Forelimb muscle (tissue), 1 donor: ENCODE measurements at places on chromosomes 1 and 21.

- DNase-seq, result no peak
These were observed 257.7 kb downstream of the RHOU start for GRCh38 chr1:228992907-228993535.

DNA sequence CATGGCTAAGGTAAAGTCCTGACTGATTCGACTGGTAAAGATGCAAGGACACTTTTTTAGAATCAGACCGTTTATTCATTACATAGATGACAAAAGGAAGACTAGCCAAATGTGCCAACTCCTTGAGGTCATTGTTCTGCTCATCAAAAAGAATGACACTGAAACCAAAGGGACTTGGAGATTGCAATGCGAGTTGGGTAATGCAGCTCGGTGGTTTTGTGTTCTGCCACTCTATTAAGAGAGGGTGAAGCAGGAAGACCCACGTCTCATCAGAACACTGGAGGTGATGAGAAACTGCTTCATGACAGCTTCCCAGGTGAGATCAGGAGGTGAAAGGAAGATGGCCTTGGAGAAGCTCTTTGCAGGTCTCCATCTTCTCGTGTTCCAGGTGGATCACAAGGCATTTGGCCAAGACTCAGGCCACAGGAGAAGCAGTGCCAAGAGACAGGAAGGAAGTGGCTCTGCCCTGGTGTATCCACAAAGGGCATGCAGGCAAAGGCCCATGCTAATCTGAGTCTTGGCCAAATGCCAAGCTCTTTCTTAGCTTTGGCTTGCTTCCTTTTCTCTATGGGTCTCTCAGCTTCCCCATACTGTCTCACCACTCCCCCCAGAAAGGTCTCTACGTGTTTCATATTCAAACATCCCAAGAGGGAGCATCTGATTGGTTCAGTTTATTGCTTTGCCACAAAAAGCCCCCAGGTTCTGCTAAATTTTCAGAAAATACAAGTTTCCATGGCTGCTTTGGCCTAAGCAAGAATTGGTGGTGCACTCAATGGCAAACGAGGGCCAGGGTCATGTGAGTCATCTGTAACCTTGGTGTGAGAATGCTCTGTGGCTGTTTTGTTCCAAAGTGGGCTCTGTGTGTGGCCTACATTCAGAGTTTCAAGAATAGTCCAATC, 5.7 kb upstream of the CCT8 start:
- no peak for DNase-seq

DNA sequence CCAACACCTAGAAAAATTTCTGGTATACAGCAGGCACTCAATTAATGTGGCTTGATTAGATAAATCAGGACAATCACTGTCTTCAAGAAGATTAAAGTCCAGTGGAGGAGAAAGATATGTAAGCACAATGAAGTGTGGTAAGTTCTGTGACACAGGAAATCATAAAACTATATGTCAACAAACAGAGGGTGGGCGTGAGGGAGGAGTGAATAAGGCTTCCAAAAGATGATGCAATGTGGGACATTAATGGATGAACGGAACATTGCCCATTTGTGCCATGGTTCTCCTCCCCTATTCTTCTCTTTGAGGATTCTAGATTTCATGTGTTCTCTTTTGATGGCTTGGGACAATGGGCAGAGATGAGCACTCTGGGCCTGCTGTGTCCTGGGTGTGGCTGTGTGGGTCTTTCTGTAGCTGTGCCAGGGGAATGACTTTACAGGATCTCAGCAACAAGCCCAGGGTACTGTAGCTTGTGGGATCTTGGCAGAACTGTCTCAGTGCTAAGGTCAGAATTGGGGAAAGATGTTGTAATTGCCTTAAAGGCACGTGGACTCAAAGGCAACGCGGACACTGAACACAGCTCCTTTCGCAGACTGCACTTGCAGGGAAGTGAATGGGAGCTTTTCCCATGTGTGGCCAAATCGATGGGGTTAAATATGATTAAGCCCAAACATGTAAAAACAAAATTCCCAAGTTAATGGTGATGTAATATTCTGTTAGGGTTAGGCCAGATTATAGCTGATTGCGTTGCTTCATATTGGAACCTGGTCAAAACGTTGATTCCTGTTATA, 366.9 kb downstream of the TGFB2 start:
- no peak for DNase-seq

GRCh38 chr1:104760017-104760416, 1010.3 kb downstream of the AMY1C start:
- no peak for DNase-seq

GRCh38 chr1:40372658-40373322, 737 bp upstream of the SMAP2 start:
- no peak for DNase-seq

GRCh38 chr1:33328817-33329216, 7.9 kb upstream of the A3GALT2 start:
- DNase-seq, result no peak

- DNase-seq, result no peak
These were observed 407.8 kb downstream of the DUSP10 start for GRCh38 chr1:221334062-221334461.

DNA sequence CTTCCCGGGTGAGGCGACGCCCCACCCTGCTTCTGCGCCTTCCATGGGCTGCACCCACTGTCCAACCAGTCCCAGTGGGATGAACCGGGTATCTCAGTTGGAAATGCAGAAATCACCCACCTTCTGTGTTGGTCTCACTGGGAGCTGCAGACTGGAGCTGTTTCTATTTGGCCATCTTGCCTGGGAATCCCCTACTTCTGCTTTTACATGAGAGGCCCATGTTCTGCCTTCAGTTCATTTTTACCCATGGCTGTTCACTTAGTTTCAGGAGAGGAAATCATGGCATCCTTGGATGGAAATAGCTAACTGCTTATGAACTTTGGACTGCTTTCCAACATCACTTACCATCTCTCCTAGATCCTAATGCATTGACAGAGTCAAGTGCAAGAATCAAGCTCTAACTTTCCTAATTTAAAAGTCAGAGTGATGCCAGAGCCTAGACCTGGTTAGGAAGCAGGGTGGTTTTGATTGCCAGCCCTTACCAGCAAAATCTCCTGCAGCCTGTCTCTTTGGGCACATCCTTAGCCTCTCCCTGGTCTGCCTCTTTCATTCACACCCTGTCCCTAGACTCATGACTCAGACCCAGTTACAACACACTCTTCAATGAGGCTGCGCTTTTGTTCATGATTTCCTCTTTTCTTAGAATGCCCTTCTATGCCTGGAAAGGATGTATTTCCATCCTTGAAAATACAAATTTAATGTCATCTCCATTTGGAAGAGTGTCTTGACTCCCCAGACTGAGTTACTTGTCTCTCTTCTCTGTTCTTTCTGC, 137.2 kb downstream of the KCTD3 start:
- DNase-seq, result no peak

- DNase-seq, result no peak
These were observed 71.9 kb downstream of the DTL start for GRCh38 chr1:212107481-212107880.

GRCh38 chr1:22207511-22208267, 64.8 kb upstream of the WNT4 start:
- DNase-seq, result no peak

DNA sequence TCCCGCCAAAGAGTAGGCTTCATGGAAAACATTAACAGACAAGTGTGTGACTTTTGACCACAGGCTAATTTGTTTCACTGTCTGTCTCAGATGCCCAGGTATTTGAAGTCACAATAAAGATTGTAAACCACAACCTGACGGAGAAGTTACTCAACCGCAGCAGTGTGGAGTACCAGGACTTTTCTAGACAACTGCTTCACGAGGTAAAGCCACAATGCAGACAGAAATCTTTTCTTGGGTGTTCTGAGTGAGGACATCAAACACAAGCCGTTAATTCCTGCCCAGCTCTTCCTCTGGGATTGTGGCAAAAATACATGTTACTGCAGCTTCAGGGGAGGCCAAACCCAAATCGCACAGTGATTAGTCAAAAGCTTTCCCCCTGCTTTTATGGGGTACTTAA, 31.0 kb downstream of the UMODL1 start:
- DNase-seq, result no peak

GRCh38 chr21:39373634-39374033, 24.7 kb upstream of the HMGN1 start:
- no peak for DNase-seq

DNA sequence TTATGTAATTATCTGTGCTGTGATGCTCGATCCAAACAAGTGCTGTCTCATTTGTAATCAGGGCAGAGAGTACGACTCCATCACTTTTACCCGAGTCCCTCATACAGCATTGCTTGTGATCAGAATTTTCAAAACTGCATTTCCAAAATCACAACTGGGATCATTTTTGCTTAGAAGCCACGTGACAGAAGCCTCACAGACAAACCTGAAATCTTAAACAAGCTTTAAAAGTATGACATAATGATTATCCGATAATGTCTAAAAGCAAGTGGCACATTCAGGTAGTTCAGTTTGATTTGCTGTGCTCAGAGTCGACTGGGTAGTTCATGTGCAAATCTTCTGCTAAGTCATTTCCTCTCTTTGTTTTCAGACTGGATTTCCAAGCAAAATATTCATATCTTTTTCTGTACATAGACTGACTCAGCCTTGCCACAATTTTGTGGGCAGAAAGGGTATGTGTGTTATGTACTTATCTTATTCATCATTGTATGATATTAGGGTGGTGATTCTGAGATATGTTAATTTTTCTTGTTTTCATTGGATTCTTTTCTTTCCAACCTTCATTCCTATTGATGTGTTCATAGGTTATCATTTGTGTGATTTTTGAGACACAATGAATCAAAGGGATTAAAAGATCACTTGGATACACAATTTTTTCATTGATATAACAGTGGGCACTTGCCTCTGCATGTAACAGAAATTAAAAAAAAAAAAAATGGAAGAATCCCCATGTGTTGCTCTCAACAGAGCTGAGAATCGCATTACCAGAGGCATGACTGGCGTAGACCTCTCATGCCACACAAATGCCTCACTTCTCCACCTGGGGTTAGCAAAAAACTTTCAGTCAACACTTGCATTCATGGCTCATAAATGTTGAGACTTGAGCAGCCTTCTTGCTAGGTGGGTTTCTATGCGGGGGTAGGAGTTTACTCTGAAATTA, 355.7 kb downstream of the LTN1 start:
- DNase-seq, result no peak

DNA sequence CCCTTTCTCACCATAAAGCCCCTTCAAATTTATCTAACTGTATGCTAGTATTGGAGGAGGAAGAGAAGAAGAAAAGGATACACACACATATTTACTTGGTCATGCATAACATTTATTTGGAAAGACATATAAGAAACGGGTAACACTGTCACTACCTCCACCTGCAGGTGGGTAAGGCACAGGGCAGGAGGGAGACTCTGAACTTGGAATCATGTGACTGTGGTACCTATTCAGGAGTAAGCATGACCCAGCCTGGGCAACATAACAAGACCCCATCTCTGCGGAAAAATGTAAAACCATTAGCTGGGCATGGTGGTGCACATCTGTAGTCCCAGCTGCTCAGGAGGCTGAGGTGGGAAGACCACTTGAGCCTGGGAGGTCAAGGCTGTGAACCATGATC, 1.4 kb upstream of the PADI6 start:
- no peak for DNase-seq

DNA sequence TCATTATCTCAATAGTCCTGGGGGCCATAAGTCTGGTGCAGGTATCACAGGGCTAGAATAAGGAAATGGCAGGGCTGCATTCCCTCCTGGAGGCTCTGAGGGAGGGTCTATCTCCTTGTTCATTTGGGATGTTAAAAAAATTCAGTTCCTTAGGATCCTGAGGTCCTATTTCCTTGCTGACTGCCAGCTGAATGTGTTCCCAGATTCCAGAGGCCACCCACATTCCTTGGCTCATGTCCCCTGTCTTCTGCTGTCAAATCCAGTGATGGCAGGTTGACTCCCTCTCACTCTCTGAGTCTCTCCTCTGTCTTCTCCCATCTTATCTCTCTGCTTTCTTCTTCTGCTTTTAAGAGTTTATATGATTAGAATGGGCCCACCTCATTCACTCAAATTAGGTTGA, 400.6 kb downstream of the PTPRU start:
- no peak for DNase-seq

- DNase-seq, result no peak
These were observed 33.1 kb downstream of the ZNF684 start for GRCh38 chr1:40564506-40564905.

DNA sequence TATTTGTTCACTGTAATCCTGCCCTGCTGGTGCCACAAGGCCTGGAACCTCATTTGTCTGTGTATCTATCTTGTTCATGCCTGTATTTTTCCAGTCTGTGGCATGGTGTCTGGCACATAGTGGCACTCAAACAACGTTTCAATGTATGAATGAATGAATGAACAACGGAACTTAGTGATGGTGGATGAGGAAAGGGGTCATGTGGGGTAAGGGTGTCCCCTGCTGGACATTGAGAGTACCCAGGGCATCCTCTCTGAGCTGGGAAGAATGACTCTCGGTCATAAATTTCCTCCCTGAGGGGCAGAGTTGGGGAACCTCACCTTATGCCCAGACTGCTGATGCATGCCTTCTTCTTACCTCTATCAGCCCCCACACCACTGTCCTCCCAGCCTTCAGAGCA, 18.9 kb upstream of the ZNF683 start:
- no peak for DNase-seq

- DNase-seq, result no peak
These were observed 300.9 kb upstream of the GREM2 start for GRCh38 chr1:240912821-240913220.

DNA sequence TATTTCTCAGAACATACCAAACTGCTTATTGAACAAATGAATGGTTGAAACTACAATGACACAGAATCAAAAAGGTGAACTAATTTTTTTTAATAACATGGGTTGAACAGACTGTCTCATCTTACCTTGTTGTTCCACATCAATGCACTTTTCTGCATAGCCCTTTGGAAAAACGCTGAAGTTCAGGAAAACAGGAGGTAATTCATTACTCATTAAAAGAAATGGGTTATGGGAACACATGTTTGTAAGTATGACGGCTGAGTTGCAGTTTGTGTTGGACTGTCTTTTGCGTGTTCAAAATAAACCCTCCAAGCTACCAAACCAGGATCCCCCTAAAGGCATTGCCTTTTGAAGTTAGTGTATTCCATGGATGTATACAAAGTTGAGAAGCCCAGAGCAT, 514.9 kb upstream of the PKN2 start:
- no peak for DNase-seq

DNA sequence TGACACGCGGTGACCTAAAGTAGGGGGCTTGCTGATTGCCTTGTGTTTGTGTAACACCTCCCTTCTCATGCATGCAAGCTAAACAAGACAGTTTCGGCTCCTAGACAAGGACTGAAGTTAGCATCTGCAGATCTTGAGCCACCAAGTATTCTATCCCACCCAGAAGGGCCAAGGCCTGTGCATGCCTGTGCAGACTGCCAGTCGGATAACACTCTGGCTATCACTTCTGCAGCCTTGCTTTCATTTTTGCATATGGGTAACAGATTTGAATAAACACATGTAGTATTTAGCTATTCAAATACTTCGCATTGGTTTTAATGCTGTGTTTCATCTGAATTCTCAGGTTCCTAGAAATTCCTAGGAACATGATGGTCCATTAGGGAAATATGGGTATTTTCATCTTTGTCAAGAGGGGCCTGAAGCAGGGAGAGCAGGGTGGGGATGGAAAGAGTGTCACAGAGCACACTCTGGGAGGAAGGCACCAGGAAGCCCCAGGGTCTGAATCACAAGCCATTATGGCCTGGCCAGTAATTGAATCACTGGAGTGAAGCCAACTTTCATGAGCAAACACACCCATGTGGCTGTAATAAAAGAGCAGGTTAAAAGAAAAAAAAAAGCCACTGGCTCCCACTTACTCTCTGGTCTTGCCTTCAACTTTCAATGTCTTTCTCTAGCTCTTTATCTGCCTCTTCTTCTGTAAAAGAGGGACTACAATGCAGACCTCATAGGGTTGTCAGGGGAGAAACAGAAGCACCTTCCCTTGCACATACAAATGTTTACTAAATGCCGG, 28.3 kb downstream of the GADD45A start:
- DNase-seq, result no peak

- DNase-seq, result no peak
These were observed 3.0 kb upstream of the SMYD2 start for GRCh38 chr1:214277704-214278635.
